ENCODE measurements at places on chromosomes 1 and 21. TPM values are rescaled to one million over a fixed set of nuclear protein-coding genes. Genes with fewer than 3 reads are reported as not detected.

The GOLPH3L gene
- 29.2 TPM for polyA plus RNA-seq

The NBPF4 gene
- not detected for polyA plus RNA-seq

The HFM1 gene
- not detected for polyA plus RNA-seq

- no peak overlapping the region for H3K27ac ChIP-seq
- no peaks in the 10 kb centered on the region for H3K27me3 ChIP-seq
- no peak for DNase-seq
- no peaks in the 10 kb centered on the region for H3K36me3 ChIP-seq
Measured at GRCh38 chr1:30403726-30404125, 319.7 kb downstream of the MATN1 start.

The RPE65 gene
- polyA plus RNA-seq, result not detected
